Adipocyte (in vitro differentiated cells): ENCODE measurements at places on chromosomes 2 and 18.

- DNase-seq = no peak
Measured at GRCh38 chr2:149825473-149825872, 237.9 kb upstream of the MMADHC start.

- DNase-seq = peak; percentile 59
Measured at GRCh38 chr2:8247905-8248622, 433.8 kb upstream of the ID2 start.

- DNase-seq = no peak
Measured at GRCh38 chr2:187783446-187783845, 229.2 kb upstream of the TFPI start.

GRCh38 chr2:10798783-10799182 lies 13.8 kb downstream of the PDIA6 start:
- no peak for DNase-seq
